ENCODE measurements at places on chromosomes 7 and 10. TPM values are rescaled to one million over a fixed set of nuclear protein-coding genes. Genes with fewer than 3 reads are reported as not detected.

RBM20 gene
- total RNA-seq = 0.09 TPM

GHRHR gene
- total RNA-seq = not detected

PKD2L1 gene
- not detected for total RNA-seq

TRIM50 gene
- total RNA-seq = not detected

GJC3 gene
- total RNA-seq = 0.20 TPM

ANKRD7 gene
- 0.64 TPM for total RNA-seq

PRKCQ gene
- total RNA-seq = 46.7 TPM

OR9A2 gene
- not detected for total RNA-seq

RARRES2 gene
- total RNA-seq = not detected

FAM25A gene
- not detected for total RNA-seq

TMEM229A gene
- total RNA-seq = not detected

PODXL gene
- 1.2 TPM for total RNA-seq

MMP21 gene
- total RNA-seq = not detected

GRCh38 chr10:121665809-121666208 is 67.6 kb upstream of the FGFR2 start:
- DNase-seq = no peak
- H3K4me3 ChIP-seq = no peak overlapping the region
- H3K4me1 ChIP-seq = no peaks in the 10 kb centered on the region
- H3K36me3 ChIP-seq = no peaks in the 10 kb centered on the region
- no peaks in the 10 kb centered on the region for H3K27me3 ChIP-seq

GRCh38 chr10:43145311-43145710 is 7.1 kb downstream of the CSGALNACT2 start:
- no peak overlapping the region for H3K4me3 ChIP-seq
- H3K4me1 ChIP-seq = peaks cover 39% of the 10 kb centered on the region
- no peak for DNase-seq
- no peaks in the 10 kb centered on the region for H3K36me3 ChIP-seq

DNA sequence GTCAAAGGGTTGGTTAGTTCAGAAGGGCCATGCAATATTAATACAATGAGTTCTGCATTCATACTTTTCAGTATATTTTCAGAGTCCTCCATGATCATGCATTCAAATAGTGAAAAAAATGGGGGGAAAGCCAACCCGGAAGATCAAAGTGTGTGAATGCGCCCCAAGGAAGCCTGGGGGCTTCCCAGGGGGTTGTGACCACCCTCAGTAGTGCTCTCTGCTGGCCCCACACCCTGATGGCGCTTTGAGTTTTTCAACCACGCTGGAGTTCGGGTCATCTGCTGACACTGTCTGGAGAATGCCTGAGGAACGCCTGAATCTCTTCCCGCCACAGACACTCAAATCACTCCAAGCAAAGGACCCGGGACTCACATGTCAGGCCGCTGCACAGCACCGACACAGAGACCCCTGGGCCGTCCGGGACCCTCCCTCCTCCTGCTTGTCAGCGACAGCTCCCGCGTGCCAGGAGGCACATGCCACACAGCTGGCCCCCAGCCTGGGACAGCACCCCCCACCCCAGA is 1.0 kb downstream of the TNS3 start:
- H3K36me3 ChIP-seq = no peaks in the 10 kb centered on the region
- DNase-seq = no peak
- H3K27ac ChIP-seq = no peak overlapping the region
- H3K4me3 ChIP-seq = no peak overlapping the region

DNA sequence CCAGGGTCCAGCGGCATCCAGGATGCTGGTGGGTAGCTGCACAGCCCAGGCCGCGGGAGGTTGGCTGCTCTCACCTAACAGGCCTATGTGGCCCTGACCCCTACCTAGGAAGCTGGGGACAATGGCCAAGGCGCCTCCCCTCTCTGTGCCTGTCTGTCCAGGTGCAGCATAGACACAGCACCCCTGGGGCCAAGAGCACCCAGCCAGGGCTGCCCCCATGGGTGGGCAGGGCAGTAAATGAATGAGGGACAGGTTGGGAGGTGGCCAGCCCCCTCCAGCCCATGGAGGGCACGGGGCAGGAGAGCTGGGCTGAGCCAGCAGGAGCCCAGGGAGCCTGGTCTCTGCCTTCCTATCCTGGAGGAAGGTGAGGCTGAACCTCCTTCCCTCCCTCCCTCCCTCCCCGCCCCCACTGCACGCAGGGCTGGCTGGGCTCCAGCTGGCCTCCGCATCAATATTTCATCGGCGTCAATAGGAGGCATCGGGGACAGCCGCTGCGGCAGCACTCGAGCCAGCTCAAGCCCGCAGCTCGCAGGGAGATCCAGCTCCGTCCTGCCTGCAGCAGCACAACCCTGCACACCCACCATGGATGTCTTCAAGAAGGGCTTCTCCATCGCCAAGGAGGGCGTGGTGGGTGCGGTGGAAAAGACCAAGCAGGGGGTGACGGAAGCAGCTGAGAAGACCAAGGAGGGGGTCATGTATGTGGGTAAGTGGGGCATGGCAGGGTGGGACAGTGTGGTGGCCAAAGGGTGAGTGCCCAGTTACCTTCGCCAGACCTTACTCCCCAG is at the start of gene SNCG:
SNCG (plus strand) TSS at position 484 of the 785 bp plus-strand sequence; CDS start at position 583, 99 bp downstream.
- H3K4me1 ChIP-seq = no peaks in the 10 kb centered on the region
- H3K27me3 ChIP-seq = no peaks in the 10 kb centered on the region
- H3K27ac ChIP-seq = peak within 1 kb of the TSS; percentile 9
- no peak within 1 kb of the TSS for H3K4me3 ChIP-seq

GRCh38 chr7:41872966-41873365 is 170.1 kb upstream of the INHBA start:
- no peak overlapping the region for H3K4me3 ChIP-seq
- H3K36me3 ChIP-seq = no peaks in the 10 kb centered on the region
- H3K27me3 ChIP-seq = peaks cover 4% of the 10 kb centered on the region
- DNase-seq = no peak
- H3K27ac ChIP-seq = no peak overlapping the region

DNA sequence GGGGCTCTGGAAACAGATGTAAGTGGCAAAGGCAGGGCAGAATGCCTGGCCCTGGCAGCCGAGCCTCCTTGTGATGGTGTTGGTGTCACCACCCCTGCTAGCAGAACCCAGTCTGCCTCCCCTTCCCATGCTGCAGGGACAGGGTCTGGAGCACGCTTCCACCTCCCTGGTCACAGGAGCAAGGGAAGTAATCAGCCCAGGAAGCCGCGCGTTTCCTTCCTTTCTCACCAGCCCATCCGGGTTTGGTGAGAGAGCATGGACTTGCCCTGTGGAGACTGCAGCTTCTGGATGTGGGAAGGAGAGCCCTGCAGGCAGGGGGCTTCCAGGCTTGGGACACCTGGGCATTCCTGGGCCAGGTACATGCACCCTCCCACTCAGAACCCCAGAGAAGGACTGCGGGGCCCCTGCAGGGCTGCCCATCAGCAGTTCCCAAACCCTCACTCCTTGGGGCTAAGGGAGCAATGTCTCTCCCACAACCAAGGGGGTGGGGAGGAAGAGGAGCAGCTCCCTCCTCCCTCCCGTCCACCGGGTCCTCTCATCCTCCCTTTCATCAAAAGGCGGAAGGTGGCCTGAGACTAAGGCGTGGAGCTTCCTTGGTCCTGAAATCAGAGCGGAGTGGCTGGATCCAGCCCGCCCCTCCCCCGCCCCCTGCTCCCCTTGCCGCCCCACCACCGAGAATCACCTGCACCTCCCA is 1.8 kb downstream of the MMRN2 start:
- H3K4me1 ChIP-seq = peaks cover 8% of the 10 kb centered on the region
- no peak overlapping the region for H3K4me3 ChIP-seq
- H3K27me3 ChIP-seq = no peaks in the 10 kb centered on the region
- H3K27ac ChIP-seq = no peak overlapping the region
- peak; percentile 12 for DNase-seq

DNA sequence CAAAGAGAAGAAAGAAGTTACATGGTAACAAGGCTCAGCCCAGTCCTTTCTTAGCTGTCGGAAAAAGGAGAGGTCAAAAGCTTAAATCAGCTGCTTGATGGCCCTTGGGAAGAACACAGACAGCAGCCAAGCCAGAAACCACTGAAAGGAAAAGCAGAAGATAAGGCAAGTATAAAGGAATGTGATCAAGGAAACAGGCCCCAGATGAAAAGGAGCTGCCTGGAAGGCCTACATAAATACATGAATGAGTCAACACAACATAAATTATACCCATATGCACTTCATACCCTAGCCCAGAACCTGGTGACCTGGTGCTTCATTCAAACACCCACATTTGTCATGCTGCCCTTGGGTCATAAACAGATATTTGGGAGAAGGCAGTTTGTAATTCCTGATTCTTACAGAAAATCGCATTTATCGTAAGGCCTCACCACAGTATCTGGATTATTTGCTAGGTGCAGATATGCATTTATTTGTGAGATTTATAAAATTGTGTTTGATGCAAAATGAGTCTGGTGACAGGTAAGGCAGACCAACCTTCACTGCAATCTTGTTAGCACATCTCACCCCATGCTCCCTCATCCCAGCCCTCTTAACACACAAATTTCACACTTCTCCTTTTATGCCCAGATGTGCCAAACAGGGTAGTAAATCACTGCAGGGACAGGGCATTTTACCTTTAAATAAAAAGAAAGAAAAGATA is 94.9 kb upstream of the KCNIP2 start:
- DNase-seq = no peak
- H3K4me1 ChIP-seq = no peaks in the 10 kb centered on the region
- no peaks in the 10 kb centered on the region for H3K27me3 ChIP-seq

DNA sequence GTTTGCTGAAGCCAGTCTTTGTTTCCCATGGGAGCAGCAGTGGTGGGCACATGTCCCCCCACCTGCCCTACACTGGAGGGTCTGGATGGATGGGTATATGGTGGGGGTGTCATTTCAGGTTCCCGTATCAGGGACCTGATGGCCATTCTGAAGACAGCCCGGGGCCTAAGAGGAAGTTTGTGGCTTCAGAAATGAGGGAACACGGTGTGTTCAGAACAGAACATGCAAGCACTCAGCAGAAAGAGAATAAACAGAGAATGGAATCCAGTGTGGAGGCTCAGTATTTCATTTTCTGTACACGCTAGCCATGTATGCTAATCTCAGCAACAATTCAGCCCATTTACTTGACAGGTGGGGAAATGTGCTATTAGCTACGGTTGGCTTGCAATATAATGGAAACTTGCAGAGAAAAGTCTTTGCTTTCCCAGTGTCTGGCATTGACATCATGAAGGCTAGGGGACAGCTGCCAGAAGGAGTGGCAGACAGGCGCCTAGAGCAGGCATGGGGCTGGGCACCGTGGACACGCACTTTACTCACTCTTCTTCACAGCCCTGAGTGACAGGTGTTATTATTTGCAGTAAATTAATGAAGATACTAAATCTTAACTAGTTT is 98.6 kb downstream of the ELMO1 start:
- no peaks in the 10 kb centered on the region for H3K36me3 ChIP-seq
- DNase-seq = no peak
- H3K4me1 ChIP-seq = peaks cover 54% of the 10 kb centered on the region
- H3K27ac ChIP-seq = no peak overlapping the region

DNA sequence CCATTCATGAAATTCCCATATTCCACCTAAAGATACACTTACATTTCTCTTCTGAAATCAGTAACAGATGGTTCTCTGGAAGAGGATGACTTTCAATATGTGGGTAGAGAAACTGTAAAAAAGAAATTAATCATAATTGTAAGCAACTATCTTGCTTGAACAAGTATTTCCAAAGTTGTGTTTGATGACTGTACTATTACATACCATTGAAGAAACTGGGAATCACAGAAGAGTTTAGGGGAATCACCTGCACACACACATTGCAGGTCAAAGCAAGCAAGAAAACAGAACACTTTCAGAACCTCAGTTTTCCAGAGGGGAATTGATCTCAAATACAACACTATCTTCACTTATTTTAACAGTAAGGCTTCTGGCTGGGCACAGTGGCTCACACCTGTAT is 33.6 kb downstream of the GSAP start:
- DNase-seq = no peak
- H3K27me3 ChIP-seq = no peaks in the 10 kb centered on the region
- H3K36me3 ChIP-seq = no peaks in the 10 kb centered on the region
- no peak overlapping the region for H3K27ac ChIP-seq
- no peaks in the 10 kb centered on the region for H3K4me1 ChIP-seq
- no peak overlapping the region for H3K4me3 ChIP-seq

GRCh38 chr10:21406595-21407193 is 118.8 kb downstream of the SKIDA1 start:
- no peak overlapping the region for H3K27ac ChIP-seq
- DNase-seq = no peak
- no peaks in the 10 kb centered on the region for H3K36me3 ChIP-seq
- no peaks in the 10 kb centered on the region for H3K27me3 ChIP-seq

- H3K27me3 ChIP-seq = no peaks in the 10 kb centered on the region
- no peak overlapping the region for H3K4me3 ChIP-seq
- no peak overlapping the region for H3K27ac ChIP-seq
- H3K36me3 ChIP-seq = no peaks in the 10 kb centered on the region
- H3K4me1 ChIP-seq = no peaks in the 10 kb centered on the region
Measured at GRCh38 chr7:116571037-116571436, 46.2 kb downstream of the CAV1 start.

- H3K4me1 ChIP-seq = no peaks in the 10 kb centered on the region
- H3K4me3 ChIP-seq = no peak overlapping the region
- H3K36me3 ChIP-seq = no peaks in the 10 kb centered on the region
- no peak overlapping the region for H3K27ac ChIP-seq
Measured at GRCh38 chr10:75956624-75957023, 525.2 kb downstream of the LRMDA start.

GRCh38 chr10:12534824-12535223 is 185.5 kb downstream of the CAMK1D start:
- no peaks in the 10 kb centered on the region for H3K4me1 ChIP-seq
- H3K27ac ChIP-seq = no peak overlapping the region
- H3K4me3 ChIP-seq = no peak overlapping the region
- H3K27me3 ChIP-seq = no peaks in the 10 kb centered on the region
- no peaks in the 10 kb centered on the region for H3K36me3 ChIP-seq
- DNase-seq = no peak

DNA sequence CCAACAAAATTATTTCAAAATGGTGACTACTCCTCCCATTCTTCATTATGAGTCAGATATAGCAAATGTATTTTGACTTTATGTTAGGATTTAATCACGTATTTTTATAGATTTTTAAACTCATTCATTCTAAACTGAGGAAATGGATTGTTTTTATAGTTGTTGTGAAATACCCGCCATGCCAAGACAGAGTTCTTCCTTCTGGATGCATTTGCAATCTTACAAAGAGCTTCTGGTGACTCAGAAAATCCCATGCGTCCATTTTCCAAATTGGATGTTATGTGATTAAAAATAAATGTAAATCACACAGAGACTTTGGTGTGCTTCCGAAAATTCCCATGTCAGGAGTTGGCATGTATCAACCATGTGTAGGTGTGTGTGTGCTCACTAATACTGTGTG is 179.3 kb downstream of the TRIL start:
- no peaks in the 10 kb centered on the region for H3K4me1 ChIP-seq
- no peak overlapping the region for H3K4me3 ChIP-seq
- DNase-seq = no peak
- H3K27ac ChIP-seq = no peak overlapping the region

- no peak overlapping the region for H3K4me3 ChIP-seq
- no peak for DNase-seq
- no peaks in the 10 kb centered on the region for H3K27me3 ChIP-seq
- H3K36me3 ChIP-seq = no peaks in the 10 kb centered on the region
Measured at GRCh38 chr7:94450044-94450697, 55.5 kb downstream of the COL1A2 start.

- DNase-seq = no peak
- no peaks in the 10 kb centered on the region for H3K36me3 ChIP-seq
Measured at GRCh38 chr10:24463611-24464426, 254.9 kb downstream of the KIAA1217 start.

- no peaks in the 10 kb centered on the region for H3K27me3 ChIP-seq
- DNase-seq = no peak
- no peaks in the 10 kb centered on the region for H3K36me3 ChIP-seq
- H3K4me3 ChIP-seq = no peak overlapping the region
- peaks cover 7% of the 10 kb centered on the region for H3K4me1 ChIP-seq
Measured at GRCh38 chr7:104961821-104962220, 52.2 kb upstream of the KMT2E start.

- H3K27ac ChIP-seq = no peak overlapping the region
- H3K4me3 ChIP-seq = no peak overlapping the region
- H3K27me3 ChIP-seq = no peaks in the 10 kb centered on the region
- DNase-seq = no peak
- H3K36me3 ChIP-seq = peaks cover 4% of the 10 kb centered on the region
Measured at GRCh38 chr10:13317474-13317873, 17.6 kb upstream of the PHYH start.
